Bronchus fibroblast of lung (primary cell): ENCODE measurements at places on chromosomes 3 and 15. TPM values are rescaled to one million over a fixed set of nuclear protein-coding genes. Genes with fewer than 3 reads are reported as not detected.

The MOBP gene
- total RNA-seq: not detected in 2 replicates

The ALS2CL gene
- 0.15 and 0.17 TPM in 2 replicates for total RNA-seq

The SHQ1 gene
- total RNA-seq: 14.3 and 14.9 TPM in 2 replicates

The MGA gene
- 7.4 and 7.7 TPM in 2 replicates for total RNA-seq

The ASB14 gene
- total RNA-seq: not detected in 2 replicates

The C2CD4A gene
- total RNA-seq: not detected in 2 replicates

The CHRNA5 gene
- 1.0 and 4.3 TPM in 2 replicates for total RNA-seq

The OPA1 gene
- 33.1 and 33.7 TPM in 2 replicates for total RNA-seq

The SLC2A2 gene
- not detected in 2 replicates for total RNA-seq

The PCSK6 gene
- total RNA-seq: 0.17 TPM in 1 of 2 replicates, not detected in the other

The CLEC3B gene
- 19.9 and 23.4 TPM in 2 replicates for total RNA-seq

The EFCC1 gene
- not detected in 2 replicates for total RNA-seq

The SLC22A13 gene
- total RNA-seq: not detected in 2 replicates

The TNNC1 gene
- 0.74 TPM in 1 of 2 replicates, not detected in the other for total RNA-seq

The ESYT3 gene
- total RNA-seq: 0.17 TPM in 1 of 2 replicates, not detected in the other

The DPH6 gene
- total RNA-seq: 8.7 and 9.7 TPM in 2 replicates
